Lung (tissue), 17 donors: ENCODE measurements at places on chromosomes 13 and 19. TPM values are rescaled to one million over a fixed set of nuclear protein-coding genes. Genes with fewer than 3 reads are reported as not detected.

GRCh38 chr13:91058066-91058465 is 289.4 kb upstream of the MIR17HG start:
- H3K27me3 ChIP-seq: no peaks in the 10 kb centered on the region
- peak; percentile 51 for DNase-seq
- H3K36me3 ChIP-seq: no peaks in the 10 kb centered on the region
- no peaks in the 10 kb centered on the region for H3K4me1 ChIP-seq
- no peak overlapping the region for H3K27ac ChIP-seq

DNA sequence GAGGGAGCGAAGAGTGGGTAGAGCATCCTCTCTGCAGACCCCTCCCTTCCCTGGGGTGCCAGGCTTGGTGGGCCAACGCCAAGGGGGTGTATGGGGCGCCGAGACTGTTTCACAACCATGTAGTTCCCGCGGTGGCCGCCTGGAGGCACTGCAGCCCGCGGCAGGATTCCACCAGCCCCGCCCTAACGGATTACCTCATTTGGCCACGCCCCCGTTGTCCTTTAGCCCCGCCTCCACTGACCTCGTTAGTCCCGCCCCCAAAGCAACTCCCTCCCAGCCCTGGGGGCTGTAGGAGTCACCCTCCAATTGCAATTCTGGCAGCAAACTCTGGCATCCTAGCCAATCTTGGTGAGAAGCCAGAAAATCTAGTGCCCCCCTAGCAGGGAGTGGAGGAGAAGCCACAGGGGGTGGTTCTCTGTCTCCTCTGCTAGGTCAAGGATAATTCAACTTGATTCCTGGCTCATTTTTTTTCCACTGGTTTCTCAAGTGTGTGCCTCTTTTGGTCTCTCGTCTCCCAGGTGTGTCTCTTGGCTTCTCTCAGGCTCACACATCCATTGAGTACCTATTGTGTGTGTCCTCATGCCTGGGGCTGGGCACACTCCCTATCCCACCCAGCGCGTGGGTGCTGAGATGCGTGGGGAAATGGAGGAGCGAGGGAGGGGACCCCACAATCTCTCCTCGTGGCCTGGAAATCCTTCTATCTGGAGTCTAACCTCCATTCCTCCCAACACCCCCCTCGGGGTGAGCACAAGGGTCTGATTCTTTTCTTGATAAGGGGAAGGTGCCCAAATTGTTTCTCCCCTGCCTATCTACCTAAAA is 2.0 kb downstream of the OLFM2 start:
- peak; percentile 42 for DNase-seq
- peaks cover 2% of the 10 kb centered on the region for H3K4me1 ChIP-seq
- H3K27ac ChIP-seq: no peak overlapping the region
- H3K4me3 ChIP-seq: no peak overlapping the region
- H3K36me3 ChIP-seq: no peaks in the 10 kb centered on the region
- H3K27me3 ChIP-seq: peaks cover 13% of the 10 kb centered on the region

DNA sequence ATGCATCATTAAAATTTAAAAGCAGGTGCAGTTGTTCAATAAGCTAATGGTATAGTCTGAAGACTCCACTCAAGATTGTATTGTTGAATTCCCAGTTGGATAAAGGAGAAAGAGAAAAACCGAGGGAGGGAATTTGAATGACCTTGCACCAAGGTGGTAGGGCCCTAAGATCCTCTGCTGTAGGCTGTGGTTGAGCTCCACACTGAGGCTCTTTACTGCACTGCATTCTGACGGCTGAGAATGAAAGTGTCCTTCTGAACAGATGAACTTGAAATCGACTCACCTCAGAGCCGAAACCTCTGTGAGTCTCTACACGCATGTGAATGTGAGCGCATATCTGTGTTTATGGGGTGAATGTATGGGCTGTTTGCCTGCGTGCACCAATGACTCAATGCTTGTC is 388.9 kb upstream of the DACH1 start:
- H3K27ac ChIP-seq: no peak overlapping the region
- DNase-seq: no peak
- peaks cover 11% of the 10 kb centered on the region for H3K4me1 ChIP-seq
- H3K27me3 ChIP-seq: no peaks in the 10 kb centered on the region
- H3K4me3 ChIP-seq: no peak overlapping the region

DNA sequence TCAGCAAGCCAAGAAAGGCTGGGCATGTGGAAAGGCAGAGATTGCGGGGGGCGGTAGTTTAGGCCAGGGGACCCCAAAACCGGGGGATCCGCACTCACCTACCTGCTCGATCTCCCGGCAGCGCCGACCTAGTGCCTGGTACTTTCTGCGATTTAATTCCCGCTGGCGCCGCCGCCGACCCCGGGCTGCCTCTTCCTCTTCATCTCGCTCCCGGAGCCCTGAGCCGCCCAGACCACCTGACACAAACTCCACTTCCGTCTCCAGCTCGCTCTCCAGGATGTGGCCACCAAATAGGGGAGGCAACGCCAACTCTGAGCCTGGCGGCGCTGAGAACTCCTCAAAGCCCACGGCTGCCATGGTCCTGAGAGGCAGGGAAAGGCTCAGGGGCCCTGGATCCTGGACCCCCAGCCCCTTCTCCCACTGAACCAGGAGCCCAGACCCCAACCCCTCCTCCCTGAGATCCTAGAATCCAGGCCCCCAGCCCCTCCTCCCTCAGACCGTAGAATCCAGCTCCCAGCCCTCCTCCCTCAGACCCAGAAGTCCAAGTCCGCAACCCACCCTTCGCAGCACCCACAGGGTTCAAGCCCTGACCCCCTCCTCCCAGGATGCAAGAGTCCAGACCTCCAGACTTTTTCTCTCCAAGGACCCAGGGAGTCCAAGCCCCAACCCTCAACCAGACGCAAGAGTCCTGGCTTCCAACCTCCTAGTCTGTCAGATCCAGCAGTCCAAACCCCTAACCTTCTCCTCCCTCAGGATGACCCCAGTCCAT is 933 bp downstream of the TFPT start:
- no peaks in the 10 kb centered on the region for H3K4me1 ChIP-seq
- H3K36me3 ChIP-seq: peaks cover 18% of the 10 kb centered on the region
- no peak for DNase-seq
- H3K4me3 ChIP-seq: peak overlapping the region; percentile 73
- H3K27ac ChIP-seq: peak overlapping the region; percentile 95

GRCh38 chr13:49938314-49938713 is 2.2 kb upstream of the SPRYD7 start:
- H3K27ac ChIP-seq: peak overlapping the region; percentile 5
- DNase-seq: no peak
- no peak overlapping the region for H3K4me3 ChIP-seq
- no peaks in the 10 kb centered on the region for H3K27me3 ChIP-seq

- peaks cover 33% of the 10 kb centered on the region for H3K36me3 ChIP-seq
- H3K4me1 ChIP-seq: no peaks in the 10 kb centered on the region
- H3K27me3 ChIP-seq: no peaks in the 10 kb centered on the region
- no peak overlapping the region for H3K4me3 ChIP-seq
Measured at GRCh38 chr13:47964863-47965262, 36.2 kb downstream of the SUCLA2 start.

DNA sequence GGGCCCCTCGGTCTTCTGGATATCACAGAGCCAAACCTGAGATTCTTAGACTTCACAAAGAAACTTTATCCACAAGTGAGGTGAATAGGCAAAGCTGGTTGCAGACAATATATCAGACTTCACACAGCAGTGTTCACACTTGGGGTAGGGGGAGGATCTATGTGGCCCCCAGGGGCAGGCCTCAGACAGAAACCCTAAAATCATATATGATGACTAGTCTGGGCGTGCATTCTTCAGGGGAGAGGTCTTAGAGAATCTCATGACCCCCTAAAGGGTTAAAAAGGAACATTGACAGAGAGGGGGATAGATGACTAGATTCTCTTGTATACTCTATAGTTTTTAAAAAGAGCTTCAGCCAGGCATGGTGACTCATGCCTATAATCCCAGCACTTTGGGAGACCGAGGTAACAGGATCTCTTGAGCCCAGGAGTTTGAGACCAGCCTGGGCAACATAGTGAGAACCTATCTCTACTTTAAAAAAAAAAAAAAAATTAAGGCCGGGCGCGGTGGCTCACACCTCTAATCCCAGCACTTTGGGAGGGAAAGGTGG is 2.8 kb downstream of the TYROBP start:
- peaks cover 17% of the 10 kb centered on the region for H3K4me1 ChIP-seq
- DNase-seq: no peak
- no peak overlapping the region for H3K27ac ChIP-seq
- H3K4me3 ChIP-seq: no peak overlapping the region
- no peaks in the 10 kb centered on the region for H3K36me3 ChIP-seq

- peak overlapping the region; percentile 75 for H3K27ac ChIP-seq
- no peaks in the 10 kb centered on the region for H3K27me3 ChIP-seq
- peak overlapping the region; percentile 84 for H3K4me3 ChIP-seq
- H3K4me1 ChIP-seq: peaks cover 11% of the 10 kb centered on the region
- no peaks in the 10 kb centered on the region for H3K36me3 ChIP-seq
- DNase-seq: peak; percentile 77
Measured at GRCh38 chr13:33349986-33350826, 64.7 kb upstream of the STARD13 start.

- peak overlapping the region; percentile 74 for H3K4me3 ChIP-seq
- peak; percentile 13 for DNase-seq
- H3K36me3 ChIP-seq: no peaks in the 10 kb centered on the region
Measured at GRCh38 chr19:52896431-52897137, 851 bp downstream of the ZNF320 start.

The RGCC gene
- total RNA-seq: 359 TPM

The SRRM5 gene
- total RNA-seq: not detected

- H3K4me1 ChIP-seq: peaks cover 22% of the 10 kb centered on the region
- DNase-seq: peak; percentile 45
- no peak overlapping the region for H3K4me3 ChIP-seq
- no peaks in the 10 kb centered on the region for H3K27me3 ChIP-seq
- H3K36me3 ChIP-seq: no peaks in the 10 kb centered on the region
Measured at GRCh38 chr13:44231786-44232516, 141.7 kb upstream of the SERP2 start.

The ZNF829 gene
- 4.2 TPM for total RNA-seq

DNA sequence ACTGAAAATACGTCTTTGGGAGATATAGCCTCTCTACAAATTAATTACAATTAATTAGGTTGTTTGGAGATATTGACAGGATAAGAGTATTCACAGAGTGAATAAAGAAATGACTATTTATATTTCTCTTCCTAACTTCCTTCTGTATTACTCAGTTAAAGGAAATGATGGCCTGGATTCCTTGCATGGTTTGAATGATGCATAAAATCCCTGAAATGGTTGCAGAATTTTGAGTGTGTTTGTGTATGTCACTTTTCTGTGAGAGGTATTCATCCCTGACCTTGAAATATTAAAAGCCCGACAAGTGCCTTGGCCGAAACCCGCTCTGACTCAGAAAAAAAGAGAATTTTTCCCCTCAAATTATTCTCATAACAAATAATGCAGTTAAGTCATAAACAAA is 90.0 kb downstream of the PDS5B start:
- H3K27me3 ChIP-seq: no peaks in the 10 kb centered on the region
- no peak for DNase-seq
- H3K4me1 ChIP-seq: no peaks in the 10 kb centered on the region
- no peak overlapping the region for H3K4me3 ChIP-seq
- peaks cover 4% of the 10 kb centered on the region for H3K36me3 ChIP-seq

DNA sequence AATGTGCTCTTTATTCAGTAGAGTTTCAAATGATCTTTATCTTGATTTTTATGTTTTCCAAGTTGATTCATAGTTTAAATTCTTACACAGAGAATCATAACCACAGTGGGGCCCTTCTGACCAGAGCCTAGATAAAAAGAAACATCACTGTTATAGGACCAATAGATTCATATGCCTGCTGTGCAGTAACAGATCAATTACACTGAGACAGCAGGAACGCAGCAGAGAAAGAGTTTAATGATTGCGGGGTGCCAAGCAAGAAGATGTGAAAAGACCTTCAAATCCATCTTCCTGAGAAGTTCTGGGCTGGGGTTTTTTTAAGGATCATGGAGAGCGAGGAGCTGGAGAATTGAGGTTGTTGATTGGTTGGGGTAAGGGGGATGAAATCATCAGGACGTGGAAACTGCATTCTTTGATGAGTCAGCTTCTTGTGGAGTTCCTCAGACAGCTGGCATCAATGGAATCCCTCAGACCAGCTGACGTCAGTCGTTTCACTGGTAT is 346.6 kb downstream of the TBC1D4 start:
- H3K36me3 ChIP-seq: no peaks in the 10 kb centered on the region
- no peak for DNase-seq
- H3K27me3 ChIP-seq: no peaks in the 10 kb centered on the region

DNA sequence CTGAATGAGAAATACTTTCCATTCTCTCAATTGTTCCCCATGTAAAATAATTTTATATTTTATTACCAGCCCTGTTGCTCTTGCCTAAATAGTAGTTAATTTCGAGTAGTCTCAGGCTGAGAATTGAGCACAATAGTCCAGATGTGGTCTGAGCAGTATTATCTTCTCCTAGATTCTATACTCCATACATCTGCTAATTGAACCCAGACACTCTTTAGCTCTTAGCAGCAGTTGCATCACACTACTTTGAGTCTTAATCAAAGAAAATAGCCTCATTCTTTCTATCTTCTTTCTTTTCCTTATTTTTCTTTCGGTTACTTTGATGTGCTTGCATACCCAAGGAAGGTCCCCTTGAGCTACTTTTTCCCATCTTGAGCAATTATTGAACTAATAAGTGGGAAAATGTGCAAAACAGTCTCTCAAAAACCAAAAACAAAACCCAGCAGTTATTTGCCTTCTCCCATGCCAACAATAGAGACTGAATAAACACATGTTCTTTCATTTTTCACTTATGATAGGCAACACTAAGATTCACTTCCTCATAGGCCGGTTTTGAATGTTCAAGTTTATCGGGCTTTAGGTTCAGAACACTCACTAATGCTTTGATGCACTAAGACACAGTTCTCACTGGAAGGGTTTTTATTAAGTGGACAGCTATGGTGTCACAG is 204.5 kb downstream of the POU4F1 start:
- no peaks in the 10 kb centered on the region for H3K4me1 ChIP-seq
- H3K27ac ChIP-seq: no peak overlapping the region
- no peaks in the 10 kb centered on the region for H3K36me3 ChIP-seq
- no peak overlapping the region for H3K4me3 ChIP-seq
- no peak for DNase-seq

The CNFN gene
- 1.0 TPM for total RNA-seq

DNA sequence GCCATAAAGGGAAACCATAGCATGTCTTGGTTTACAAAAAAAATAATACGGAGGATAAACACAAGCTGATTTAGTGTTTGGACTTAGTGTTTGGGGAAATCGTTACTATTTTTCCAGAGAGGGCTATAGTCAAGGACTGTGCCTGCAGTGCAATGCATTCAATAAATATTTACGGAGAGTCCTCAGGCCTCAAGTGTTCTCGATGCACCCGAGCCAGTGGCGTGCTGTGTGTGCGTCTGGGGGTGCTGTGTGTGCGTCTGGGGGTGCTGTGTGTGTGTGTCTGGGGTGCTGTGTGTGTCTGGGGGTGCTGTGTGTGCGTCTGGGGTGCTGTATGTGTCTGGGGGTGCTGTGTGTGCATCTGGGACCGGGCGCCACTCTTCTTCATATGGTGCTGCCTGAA is 71.7 kb upstream of the GTF3A start:
- no peaks in the 10 kb centered on the region for H3K27me3 ChIP-seq
- no peaks in the 10 kb centered on the region for H3K36me3 ChIP-seq
- H3K4me1 ChIP-seq: peaks cover 4% of the 10 kb centered on the region

The ITM2B gene
- total RNA-seq: 492 TPM

The PTGIR gene
- total RNA-seq: 13.2 TPM

- H3K4me1 ChIP-seq: peaks cover 12% of the 10 kb centered on the region
- H3K4me3 ChIP-seq: no peak overlapping the region
- peaks cover 10% of the 10 kb centered on the region for H3K36me3 ChIP-seq
- H3K27ac ChIP-seq: no peak overlapping the region
Measured at GRCh38 chr19:38032151-38032550, 125.1 kb downstream of the SIPA1L3 start.
